ENCODE measurements at places on chromosomes 12 and 14.
A peak's percentile ranks its signal among the peaks of the same experiment; 100 is the strongest.

- no peak for DNase-seq
These were observed 2.9 kb downstream of the NOVA1 start for GRCh38 chr14:26594756-26595545.

GRCh38 chr12:2609020-2609419 lies 185.8 kb upstream of the FKBP4 start:
- DNase-seq = no peak

DNA sequence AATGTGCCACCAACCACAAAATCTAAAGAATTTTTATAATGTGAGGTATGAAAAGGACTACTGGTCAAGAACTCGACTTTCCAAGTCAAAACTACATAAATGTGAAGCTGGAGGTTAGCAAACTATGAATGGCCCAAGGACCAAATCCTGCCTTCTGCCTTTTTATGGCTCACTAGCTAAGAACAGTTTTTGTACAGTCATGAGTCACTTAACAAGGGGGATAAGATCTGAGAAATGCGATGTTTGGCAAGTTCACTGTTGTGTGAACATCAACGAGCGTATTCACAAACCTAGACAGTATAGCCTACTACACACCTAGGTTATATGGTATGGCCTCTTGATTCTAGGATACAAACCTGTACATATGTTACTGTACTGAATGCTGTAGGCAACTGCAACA lies 28.2 kb downstream of the FERMT2 start:
- DNase-seq = no peak

GRCh38 chr12:25480145-25480544 lies 72.9 kb downstream of the LMNTD1 start:
- DNase-seq = no peak

DNA sequence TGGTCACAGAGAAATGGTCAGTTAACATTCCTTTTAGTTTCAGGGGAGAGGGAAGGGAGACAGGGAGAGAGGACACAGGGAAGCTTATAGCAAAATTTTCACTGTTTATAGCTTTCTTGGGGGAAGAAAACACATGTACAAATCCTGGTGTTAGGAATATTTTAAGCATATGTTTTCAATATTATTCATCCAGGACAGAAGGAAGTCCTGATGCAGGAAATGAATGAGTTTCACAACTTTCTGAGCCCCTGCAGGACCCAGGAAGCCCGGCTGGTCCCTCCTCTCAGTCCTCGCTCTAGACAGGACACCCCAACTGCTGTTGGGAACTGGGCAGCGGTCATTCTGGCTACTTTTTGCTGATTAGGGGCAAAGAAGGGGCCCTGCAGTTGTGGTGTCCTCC lies 71.1 kb upstream of the ZDHHC17 start:
- DNase-seq = no peak

- DNase-seq = no peak
These were observed 27.3 kb downstream of the ZC3H14 start for GRCh38 chr14:88590173-88590572.

GRCh38 chr12:131511391-131511802 lies 199.5 kb upstream of the SFSWAP start:
- DNase-seq = no peak

- no peak for DNase-seq
These were observed 174.1 kb upstream of the PRMT8 start for GRCh38 chr12:3316776-3317480.

GRCh38 chr14:87628129-87628528 lies 364.9 kb downstream of the GALC start:
- DNase-seq = peak; percentile 94

DNA sequence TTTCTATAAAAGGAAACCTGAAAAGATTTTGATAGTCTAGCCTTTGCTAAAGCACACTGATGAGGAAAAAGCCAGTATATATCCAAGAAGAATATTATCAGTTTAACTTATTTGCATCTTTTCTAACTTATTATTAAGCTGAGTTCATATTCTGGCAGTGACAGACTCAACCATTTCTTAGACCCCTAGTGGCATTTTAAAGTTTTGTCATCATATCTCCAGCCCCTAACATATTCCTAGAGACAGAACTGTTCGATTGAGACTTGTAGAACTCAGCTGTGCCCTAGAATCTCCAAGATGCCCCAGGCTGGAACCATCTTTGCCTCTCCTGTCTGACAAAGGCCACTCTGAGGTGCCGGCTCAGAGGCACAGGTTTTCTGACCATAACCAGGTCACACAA lies 365.6 kb downstream of the NELL2 start:
- no peak for DNase-seq

DNA sequence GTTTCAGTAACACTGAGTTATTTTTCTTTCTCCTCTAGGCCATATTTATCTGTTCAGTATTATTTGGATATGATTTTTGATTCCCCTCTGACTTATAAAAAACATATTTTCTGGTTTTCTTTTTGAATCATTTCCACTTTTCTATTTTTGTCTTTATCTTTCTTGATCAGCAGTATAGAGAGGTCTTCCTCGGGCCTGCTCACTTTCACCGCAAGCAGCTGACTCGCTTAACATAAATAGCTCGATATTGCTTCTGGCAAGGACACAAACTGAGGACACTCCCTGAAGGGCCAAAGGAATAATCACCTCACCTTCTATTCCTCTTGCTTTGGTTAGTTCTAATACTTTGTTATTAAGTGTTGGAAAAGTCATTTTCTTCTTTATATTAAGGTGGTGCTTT lies 25.8 kb upstream of the TRHDE start:
- no peak for DNase-seq

GRCh38 chr12:112191840-112192321 lies 66.5 kb downstream of the TRAFD1 start:
- DNase-seq = no peak

- DNase-seq = no peak
These were observed 290.4 kb upstream of the TBX3 start for GRCh38 chr12:114974333-114974732.

DNA sequence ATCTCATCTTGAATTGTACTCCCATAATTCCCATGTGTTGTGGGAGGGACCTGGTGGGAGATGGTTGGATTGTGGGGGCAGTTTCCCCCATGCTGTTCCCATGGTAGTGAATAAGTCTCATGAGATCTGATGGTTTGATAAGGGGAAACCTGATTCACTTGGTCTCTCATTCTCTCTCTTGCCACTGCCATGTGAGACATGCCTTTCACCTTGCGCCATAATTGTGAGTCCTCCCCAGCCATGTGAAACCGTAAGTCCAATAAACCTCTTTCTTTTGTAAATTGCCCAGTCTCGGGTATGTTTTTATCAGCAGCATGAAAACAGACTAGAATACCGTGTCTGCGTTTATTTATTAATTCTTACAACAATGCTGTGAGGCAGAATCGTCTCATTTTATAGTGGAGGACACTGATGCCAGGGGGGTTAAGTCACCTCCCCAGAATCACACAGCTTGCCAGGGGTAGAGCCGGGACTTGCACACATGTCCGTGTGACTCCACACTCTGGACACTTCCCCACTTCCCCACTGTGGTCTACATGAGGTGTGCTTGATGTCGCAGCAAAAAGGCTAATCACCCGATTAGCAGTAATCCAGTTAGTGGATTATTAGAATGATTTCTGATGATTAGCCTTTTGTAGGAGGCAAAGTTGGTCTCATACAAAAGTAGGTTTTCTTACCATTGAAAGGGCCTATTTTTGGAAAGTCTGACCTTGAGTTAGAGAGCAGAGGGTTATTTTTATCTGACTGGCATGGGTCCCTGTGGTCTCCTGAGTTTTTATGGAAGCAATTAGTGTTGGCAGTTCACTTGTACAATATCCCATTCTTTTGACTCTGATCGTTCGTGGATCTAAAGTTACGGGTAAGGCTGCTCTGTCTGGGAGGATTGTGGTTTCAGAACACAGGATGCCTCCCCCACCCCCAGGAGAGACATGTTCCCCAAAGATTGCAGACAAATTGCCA lies 47.4 kb upstream of the BCL7A start:
- DNase-seq = no peak

DNA sequence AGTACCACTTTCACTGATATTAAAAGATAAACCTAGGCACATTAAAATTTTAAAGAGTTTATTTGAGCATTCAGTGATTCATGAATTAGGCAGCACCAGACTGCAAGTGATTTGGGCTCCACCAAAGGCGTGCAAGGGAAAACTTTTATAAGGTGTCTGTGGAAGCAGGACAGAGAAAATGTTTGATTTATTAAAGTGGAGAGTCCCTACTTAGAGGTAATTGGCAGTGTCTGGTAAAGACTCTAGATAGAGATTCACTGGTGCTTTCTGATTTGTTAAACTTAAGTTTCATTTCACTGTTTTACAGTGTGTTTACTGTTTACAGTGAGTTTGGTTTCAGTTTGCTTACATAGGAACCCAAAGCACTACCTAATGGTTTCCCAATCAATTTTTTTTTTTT lies 72.8 kb downstream of the ANKS1B start:
- DNase-seq = no peak

DNA sequence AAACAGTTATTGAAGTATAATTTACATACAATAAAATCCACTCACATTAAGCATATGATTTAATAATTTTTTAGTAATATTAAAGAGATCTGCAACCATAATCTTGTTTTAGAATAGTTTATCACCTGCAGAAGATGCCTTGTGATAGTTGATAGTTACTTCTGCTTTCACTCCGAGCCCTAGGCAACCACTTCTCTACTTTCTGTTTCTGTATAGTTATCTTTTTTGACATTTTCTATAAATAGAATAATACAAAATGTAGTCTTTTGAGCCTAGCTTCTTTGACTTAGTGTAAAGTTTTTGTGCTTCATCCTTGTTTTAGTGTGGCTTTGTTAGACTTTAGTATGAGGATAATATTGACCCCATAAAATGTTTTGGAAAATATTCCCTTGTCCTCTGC lies 111.0 kb downstream of the MNAT1 start:
- DNase-seq = no peak

DNA sequence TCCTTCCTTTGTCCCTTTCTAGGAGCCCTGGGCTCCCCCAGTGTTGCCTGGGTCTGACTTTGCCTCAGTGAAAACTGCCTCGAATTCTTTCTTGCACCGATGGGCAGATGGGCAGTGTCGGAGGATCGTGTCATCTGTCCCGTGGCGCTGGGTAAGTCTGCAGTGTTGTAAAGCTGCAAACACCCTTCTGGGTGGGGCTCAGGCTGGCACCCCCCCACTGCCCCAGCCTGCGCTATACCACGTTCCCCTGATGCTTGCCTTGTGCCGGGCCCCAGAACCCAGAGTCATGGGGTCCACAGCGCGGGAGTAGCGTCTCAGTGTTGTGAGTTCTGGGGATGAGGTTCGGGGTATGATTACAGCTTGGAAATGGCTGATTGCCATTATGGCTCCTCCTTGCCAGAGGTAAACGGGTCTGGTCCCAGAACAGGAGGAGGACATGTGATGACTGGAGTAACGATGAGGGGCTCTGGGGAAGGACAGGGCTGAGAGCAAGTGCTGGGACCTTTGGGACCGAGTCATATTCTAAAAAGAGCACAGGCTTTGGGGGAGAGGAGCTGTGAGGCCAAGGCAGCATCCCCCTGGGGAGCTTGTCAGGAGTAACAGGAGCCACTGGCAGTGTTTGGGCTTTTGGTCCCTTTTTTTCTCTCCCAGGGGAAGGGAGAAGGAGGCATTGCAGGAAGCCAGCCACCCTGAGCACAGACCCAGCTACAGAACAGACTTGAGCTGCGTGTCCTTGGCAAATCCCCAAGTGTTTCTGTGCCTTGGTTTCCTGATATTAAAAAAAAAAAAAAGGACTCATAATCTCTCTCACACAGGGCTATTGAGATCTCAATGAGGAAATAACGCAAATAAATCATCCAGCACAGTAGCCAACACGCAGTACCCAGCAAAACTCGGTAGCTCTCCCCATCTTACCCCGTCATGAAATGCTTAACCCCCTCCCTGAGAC lies 4.3 kb downstream of the RTL1 start:
- no peak for DNase-seq

DNA sequence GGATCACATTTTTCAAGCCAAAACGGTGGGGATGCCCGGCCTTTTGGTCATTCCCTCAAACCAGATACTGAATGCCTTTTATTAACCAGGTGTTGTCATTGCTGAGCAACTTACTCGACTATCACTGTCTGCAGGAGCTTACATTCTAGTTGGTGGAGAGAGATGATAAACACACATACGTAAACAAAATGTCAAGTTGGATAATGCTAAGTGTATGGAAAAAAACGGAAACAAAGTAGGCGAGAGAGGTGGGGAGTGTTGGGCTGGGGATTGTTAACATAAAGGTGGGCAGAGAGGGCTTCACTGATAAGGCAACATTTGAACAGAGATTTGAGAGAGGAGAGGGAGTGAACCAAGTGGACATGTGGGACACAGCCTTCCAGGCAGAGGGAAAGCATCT lies 4.5 kb downstream of the C12orf43 start:
- DNase-seq = no peak

GRCh38 chr12:79402606-79403005 lies 288.2 kb downstream of the PAWR start:
- no peak for DNase-seq

DNA sequence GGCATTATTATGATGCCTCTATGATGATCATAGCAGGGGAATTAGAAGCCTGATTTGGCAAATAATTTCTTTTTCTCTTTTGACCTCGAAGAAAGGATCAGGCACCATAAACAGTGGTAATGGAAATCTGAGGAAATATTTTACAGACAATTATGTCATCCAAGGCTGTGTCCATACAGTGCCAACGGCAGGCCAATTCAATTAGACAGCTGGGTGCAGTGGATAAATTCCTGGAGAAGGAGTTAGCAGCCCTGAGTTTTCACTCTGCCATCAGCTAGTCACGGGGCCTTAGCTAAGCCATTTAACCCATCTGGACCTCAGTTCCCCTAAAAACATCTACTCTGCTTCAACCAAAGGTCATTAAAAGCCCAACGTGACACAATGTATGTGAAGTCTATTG lies 4.1 kb downstream of the TPH2 start:
- DNase-seq = no peak

GRCh38 chr12:122067966-122068365 lies 10.6 kb upstream of the MLXIP start:
- no peak for DNase-seq

GRCh38 chr14:23056956-23057756 lies at the start of gene CDH24:
TSS of gene CDH24 (minus strand) at chr14:23057520. CDS start at chr14:23055733, 1,787 bp downstream.
- peak; percentile 32 for DNase-seq

DNA sequence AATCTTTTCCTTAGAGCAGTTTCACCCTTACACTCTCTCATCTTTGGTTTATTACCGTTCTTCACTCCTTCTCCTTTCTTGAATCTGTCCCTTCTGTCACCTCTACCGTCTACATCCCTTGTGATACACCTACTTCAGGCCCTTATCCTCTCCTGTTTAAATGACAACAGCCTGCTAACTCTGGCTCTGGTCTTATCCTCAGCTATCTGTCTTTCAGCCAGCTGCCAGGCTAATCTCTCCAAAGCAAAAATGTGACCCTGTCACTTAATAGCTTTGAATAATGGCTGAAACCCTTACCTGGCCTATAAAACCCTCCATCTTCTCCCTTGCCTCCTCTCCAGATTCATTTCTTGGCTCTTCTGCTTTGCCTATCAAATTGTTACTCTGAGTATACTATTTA lies 32.3 kb downstream of the BEST3 start:
- DNase-seq = no peak
